ENCODE measurements at places on chromosomes 16 and 17.

GRCh38 chr16:22955461-22956070, 141.6 kb downstream of the HS3ST2 start:
- DNase-seq = no peak

DNA sequence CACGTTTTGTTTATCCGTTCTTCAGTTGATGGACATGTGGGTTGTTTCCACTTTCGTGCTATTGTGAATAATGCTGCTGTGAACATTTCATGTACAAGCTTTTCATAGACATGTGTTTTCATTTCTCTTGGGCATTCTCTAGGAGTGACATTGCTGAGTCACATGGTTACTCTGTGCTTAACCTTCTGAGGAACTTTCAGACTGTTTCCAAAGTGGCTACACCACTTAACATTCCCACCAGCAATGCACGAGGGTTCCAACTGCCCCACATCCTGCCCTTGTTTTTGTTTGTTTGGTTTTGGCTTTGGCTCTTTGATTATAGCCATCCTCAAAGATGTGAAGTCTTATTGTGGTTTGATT, 14.2 kb upstream of the PEMT start:
- no peak for DNase-seq

DNA sequence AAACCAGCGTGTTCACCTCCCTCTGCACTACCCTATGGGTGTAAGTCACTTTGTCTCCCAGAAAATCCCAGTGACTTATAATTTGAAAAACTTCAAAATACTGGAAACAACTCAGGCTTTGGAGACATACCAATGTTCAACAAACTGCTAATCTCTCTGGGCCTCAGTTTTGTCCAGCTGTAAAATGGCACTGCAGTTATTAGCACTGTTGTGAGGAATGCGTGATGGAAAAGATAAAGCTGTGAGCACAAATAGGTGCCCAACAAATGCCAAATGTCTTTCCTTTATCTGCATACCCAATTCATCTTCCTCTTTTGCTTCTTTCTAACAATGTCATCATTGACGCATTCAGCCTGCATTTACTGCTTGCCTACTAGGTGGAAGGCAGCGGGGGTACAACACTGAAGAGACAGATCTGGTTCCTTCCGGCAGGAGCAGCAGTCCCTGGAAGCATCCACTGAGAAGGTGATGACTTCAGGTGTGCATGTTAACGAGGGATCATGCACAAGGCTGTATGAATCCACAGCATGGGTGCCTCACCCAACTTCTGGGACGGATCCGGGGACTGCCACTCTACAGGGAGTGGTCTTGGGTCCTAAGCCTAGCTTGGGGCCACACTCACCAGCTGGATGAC, 63.4 kb downstream of the CYTH1 start:
- DNase-seq = no peak

- DNase-seq = no peak
Measured at GRCh38 chr17:77281904-77282367, 141.2 kb downstream of the SEC14L1 start.

DNA sequence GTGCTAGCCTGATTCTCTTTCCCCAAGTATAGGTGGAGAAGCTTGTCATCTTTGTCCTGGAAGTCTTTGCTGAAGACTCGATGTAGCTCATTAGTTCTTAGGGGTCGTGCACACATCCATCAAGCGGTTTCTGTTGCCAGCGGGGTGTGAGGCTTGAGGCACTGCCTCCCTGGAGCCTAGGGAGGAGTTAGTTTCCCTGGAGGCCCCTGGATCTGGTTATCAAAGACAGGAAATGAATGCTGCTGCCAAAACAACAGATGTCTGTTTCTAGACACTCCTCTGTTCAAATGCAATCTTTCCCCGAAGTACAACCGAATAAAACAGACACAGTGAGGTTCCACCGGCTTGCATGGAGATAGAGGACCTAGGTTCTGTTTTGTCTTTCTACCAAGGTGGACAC, 17.5 kb downstream of the HS3ST4 start:
- no peak for DNase-seq

DNA sequence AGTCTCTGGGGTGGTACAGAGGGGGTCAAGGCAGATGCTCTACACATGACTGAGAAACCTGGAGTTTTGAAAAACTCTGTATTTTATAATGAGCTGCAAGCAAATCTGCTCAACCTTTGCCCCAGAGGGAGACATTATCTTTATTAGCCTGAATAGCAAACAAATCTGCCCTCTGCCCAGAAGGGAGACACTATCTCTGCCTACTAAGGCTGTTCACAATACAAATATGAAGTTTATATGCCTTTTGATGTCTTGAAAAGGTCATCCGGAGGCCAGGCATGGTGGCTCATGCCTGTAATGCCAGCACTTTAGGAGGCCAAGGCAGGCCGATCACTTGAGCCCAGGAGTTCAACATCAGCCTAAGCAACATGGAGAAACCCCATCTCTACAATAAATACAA, 11.0 kb upstream of the XYLT1 start:
- no peak for DNase-seq

DNA sequence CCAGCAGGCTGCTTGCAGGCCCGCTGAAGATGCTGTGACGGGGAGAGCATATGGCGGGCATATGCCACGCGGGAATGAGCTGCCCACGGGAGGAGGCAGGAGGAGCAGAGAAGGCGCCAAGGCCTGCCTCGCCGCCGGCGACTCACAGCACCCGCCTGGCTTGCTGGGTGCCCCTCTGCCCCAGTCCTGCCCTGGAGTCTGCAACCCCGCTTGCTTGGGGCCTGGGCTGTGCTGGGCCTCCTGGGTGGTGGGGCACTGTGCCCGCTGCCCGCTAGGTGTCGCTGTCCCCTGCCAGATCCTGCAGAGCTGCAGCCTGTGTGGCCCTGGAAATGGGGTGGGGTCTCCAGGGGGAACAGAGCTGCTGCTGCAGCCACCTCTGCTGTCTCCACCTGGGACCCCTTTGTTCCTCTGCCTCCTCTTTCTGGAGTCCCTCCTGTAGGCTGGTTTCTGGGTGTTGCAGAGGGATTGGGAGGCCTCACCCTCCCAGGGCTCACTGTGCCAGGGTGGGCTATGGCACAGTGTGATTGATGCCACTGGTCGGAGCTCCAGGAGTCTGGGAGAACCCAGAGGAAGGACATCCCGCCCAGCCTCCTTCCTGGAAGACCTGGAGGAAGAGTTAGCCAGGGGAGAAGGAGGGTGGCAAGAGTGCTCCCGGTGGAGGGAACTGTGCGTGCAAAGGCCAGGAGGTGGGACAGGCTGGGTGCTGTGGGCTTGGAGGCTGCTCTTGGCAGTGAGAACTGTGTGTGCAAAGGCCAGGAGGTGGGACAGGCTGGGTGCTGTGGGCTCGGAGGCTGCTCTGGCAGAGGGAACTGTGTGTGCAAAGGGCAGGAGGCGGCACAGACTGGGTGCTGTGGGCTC, 141.0 kb upstream of the CIBAR2 start:
- DNase-seq = no peak

- no peak for DNase-seq
Measured at GRCh38 chr17:63311416-63311937, 134.6 kb downstream of the CYB561 start.

- DNase-seq = no peak
Measured at GRCh38 chr16:58032710-58033293, 7.2 kb downstream of the MMP15 start.

- no peak for DNase-seq
Measured at GRCh38 chr17:50853781-50854180, 12.4 kb downstream of the TOB1 start.

DNA sequence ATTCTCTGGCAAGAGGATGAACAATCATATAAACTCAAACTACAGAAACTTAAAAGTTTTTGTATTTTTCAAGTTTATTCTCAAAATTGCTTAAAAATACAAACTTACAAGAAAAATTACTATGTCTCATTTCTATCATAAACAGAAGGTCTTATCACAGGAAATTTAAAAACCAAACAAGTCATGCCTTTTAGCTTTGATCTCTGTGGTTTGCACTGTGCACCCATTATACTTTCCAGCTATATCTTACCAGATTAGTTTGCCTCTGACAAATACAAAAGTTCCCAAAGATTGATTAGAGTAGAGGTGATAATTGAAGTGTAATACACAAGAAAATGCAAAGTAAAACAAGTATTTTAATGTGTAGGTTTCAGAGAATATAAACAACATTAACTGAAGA, 117.4 kb downstream of the MYO1D start:
- no peak for DNase-seq

- DNase-seq = no peak
Measured at GRCh38 chr17:40070709-40071312, 8.0 kb downstream of the THRA start.

DNA sequence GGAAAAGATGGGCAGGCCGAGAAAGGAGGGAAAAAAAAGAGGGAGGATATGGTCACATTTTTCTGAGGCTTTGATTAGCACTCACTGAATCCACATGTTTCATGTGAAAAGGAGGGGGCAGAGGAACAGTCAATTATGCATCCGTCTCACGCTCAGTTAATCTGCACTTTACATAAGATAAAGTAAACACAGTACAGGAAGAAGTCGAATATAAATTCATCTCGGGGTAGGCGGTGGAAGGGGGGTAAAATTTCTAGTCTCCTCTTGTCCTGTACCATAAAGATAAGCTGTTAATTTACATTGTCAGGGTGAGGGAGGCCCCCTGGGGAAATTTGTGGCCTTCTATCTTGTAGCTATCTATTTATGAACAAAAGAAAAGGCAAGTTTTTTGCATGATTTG, 73.1 kb upstream of the CES5A start:
- no peak for DNase-seq

DNA sequence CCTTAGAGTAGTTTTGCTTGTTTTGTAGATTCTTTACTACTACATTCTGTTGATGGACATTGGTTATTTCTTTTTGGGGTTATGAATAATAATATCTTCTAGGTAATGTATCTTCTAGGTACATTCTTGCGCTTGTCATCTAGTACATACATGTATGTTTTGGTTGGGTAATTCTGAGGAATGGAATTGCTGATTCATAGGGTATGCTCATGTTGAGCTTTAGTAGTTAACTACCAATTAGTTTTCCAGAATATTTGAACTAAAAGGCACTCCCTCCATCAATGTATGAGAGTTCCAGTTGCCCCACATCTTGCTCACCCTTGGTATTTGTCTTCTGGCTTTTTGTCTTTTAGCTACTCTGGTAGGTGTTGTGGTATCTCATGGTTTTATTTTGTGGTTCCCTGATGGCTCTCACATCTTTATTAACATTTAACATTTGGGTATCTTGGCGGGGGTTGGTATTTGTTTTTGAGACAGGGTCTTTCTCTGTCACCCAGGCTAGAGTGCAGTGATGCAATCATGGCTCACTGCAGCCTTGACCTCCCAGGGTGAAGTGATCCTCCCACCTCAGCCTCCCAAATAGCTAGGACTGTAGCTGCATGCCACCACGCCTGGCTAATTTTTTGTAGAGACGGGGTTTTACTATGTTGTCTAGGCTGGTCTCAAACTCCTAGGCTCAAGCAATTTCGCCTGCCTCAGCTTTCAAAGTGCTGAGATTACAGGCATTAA, 47.1 kb downstream of the SLC6A4 start:
- no peak for DNase-seq

GRCh38 chr17:41773731-41774193, 12.7 kb downstream of the JUP start:
- no peak for DNase-seq

- no peak for DNase-seq
Measured at GRCh38 chr16:75052481-75053202, 53.8 kb downstream of the ZNRF1 start.

GRCh38 chr16:82761858-82762257, 135.1 kb downstream of the CDH13 start:
- no peak for DNase-seq

DNA sequence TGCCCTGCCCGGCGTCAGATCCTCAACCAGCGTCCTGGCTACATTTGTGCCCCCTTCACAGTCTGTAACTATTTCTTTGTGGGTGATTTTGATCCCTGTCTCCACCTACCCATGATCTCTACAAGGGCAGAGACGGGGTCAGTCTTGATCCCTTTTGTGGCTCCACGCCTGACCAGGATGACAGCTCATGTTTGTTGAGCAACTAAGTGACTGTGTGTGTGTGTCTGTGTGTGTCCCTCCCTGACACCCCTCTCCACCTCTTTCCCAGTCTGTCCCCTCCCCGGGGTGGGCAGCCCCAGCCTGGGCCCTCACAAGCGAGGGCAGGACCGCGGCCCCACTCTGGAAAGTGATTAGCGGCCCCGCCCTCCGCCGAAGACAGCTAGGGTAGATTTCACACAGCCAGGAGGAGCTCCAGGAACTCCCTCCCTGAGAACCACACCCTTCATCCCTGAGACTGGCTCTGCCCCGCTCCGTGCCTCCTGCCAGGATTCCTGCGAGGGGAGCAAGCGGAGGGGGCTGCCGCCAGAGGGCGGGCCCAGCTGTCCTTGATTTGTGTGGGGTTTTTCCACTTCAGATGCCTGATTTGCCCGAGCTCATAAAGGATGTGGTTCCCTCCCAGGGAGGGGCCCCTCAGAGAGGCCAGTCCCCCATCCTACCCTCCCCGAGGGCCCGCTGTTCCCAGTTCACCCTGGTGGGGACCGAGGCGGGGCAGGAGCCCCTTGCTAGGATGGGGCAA, 5.3 kb upstream of the HS3ST6 start:
- no peak for DNase-seq

- peak; percentile 44 for DNase-seq
Measured at GRCh38 chr16:14501331-14502255, 128.5 kb downstream of the PARN start.

- DNase-seq = no peak
Measured at GRCh38 chr16:65032387-65032786, 89.5 kb downstream of the CDH11 start.

GRCh38 chr17:57405491-57406072, 149.3 kb downstream of the MSI2 start:
- no peak for DNase-seq

- no peak for DNase-seq
Measured at GRCh38 chr16:9351841-9352434, 260.5 kb downstream of the HAPSTR1 start.

- DNase-seq = no peak
Measured at GRCh38 chr17:80363120-80363515, 51.8 kb upstream of the ENDOV start.

- DNase-seq = no peak
Measured at GRCh38 chr17:81332914-81333528, 37.9 kb upstream of the SLC38A10 start.

GRCh38 chr16:30666681-30667080, 8.4 kb downstream of the FBRS start:
- no peak for DNase-seq

- DNase-seq = no peak
Measured at GRCh38 chr17:20116683-20117309, 107.6 kb downstream of the SPECC1 start.

- DNase-seq = no peak
Measured at GRCh38 chr17:19644493-19645210, 3.9 kb upstream of the ALDH3A2 start.

GRCh38 chr17:27797390-27798091, 2.8 kb downstream of the NOS2 start:
- no peak for DNase-seq

DNA sequence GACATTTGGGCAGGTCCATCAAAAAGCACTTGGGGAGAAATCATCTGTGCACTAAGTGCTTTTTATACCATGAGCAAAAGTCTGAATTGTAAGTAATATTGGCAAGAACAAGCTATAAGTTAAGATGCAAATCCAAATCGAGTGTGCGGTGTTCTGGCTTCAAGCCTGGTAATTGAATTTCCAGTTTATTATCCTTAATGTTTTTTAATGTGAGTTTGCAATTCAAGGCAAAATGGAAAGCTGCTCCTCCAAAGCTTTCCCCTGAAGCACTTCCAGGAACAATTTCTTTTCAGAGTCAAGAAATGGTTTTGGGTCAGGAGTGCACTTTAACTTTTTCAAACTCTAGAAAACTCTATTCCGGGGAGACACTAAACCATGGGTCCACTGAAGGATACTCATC, 445.7 kb downstream of the TOX3 start:
- no peak for DNase-seq
